ENCODE measurements at places on chromosomes 11 and 22.

GRCh38 chr11:128216198-128216597 is 371.2 kb downstream of the ETS1 start:
- no peak for DNase-seq

- DNase-seq: no peak
Observed at GRCh38 chr11:66745356-66746235, 16.6 kb upstream of the SPTBN2 start.

DNA sequence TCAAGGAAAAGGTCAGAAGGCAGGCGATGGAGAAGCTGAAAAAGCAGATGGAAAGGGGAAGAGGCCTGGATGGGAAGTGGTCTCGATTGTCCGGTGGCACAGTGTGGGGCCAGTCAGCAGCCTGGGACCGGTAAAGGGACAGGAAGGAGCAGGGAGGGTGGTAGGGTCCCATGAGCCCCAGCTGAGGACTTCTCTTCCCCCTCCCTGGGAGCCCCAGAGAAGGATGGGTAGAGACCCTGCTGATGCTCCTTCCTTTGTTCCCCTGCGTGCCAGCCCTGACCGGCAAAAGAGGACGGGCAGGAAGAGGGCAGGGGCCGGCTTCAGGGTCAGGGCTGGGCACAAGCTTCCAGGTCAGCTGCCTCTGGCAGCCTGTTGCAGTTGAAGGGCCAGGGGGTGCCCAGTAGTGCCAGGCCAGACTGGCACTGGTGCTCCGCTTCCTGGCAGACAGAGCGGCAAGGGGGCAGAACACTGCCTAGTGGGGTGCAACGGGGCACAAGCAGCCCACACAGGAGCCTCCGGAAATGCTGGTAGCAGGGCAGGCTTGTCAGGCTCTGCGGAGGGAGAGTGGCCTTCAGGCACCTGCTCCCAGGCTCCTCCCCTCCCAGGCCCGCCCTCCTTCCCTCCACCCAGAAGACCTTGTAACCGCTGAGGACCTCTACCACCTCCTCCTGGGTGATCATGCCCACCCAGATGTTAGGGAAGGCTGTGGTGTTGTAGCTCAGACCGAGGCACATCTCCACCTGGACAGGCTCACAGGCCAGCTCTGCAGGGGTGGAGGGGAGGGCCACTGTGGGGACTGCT is 739 bp upstream of the C1QTNF5 start:
- DNase-seq: no peak

GRCh38 chr11:87114093-87114492 is 76.4 kb downstream of the TMEM135 start:
- no peak for DNase-seq

DNA sequence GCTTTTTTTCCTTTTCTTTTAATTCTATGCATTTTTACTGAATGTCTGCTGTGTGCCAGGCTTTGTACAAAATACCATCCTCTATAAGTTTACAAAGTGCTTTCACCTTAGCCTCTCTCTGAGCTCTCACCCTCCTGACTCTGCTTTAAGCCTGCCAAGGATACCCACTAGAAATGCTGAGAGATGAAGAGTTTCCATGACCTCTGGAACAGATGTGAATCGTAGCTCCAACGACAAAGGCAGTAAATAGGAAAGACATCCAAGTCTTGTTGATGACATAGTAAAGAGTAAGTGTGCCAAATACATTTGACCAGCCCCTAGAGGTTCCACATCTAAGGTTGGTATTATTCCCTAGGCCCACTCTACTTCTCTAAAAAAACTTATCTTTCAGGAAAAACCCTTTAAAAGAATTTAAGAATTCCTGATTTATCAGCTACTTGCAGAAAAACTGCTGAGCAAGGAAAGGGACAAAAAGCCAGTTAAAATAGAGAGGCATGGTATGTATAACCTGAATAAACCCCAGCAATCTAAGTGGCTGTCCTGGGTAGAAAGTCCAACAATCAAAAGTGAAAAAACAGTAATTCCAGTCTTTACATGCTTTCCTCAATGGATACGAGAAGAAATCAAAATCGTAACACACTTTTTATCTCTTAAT is 45.4 kb downstream of the GAB2 start:
- DNase-seq: no peak

DNA sequence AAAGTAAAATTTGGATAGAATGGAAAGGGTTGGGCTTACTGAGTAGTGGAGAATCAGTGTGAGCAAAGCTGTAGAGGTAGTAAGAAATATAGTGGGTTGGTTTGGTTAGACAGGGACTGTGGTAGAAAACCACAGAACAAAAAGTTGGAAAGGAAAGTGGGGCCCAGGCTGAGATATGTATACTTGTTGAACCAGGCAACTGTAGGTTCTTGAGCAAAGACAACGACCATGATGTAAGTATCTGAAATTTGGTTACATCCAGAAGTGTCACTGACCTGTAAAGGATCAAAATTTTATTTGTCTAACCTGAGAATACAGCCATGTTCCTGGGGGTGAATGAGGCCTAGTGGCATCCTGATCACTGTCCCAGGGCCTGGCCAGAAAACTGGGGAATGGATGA is 114.1 kb downstream of the STIM1 start:
- no peak for DNase-seq

- DNase-seq: no peak
Observed at GRCh38 chr11:81852896-81853295, 880.8 kb downstream of the FAM181B start.

DNA sequence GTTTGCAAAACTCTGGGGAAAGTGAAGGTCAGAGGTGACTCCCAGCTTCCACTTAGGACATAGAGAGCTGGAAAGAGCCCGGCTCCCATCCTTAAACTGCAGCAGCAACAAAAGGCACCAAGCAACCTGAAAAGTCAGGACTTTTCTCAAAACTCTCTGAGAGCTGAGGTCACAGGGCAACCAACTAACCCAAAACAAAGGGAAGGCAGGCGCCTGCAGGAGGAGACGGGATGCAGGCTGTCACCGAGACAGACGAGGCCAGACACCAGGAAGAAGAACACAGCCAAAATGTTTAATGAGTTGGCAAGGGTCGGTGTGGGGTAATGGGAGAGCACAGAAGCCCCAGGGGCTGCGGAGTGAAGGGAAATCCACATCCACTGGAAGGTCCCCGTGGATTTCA is 19.9 kb downstream of the ASCL2 start:
- no peak for DNase-seq

DNA sequence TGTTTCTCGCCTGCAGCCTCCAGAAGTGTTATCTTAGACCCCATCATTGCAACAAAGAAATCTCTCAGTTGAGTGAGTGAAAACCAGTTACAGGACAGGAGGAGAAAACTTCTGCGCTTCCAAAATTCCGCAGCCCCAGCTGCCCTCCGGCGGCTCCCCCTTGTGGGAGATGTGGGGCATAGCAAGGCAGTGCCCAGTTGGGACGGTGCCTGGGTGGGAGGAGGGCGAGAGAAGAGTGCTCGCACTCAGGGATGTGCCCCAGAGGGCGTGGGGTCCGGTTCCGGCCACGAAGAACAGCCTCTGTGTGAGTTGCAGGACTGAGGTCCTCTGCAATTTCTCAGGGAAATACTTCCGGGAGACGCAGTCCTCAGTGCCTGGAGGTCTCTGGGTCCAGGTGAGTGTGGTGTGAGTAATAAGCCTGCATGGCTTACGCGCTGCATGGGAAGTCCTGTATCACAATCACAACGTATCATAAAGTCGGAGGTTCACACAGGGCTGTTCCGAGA is 87.0 kb upstream of the BLID start:
- DNase-seq: no peak

DNA sequence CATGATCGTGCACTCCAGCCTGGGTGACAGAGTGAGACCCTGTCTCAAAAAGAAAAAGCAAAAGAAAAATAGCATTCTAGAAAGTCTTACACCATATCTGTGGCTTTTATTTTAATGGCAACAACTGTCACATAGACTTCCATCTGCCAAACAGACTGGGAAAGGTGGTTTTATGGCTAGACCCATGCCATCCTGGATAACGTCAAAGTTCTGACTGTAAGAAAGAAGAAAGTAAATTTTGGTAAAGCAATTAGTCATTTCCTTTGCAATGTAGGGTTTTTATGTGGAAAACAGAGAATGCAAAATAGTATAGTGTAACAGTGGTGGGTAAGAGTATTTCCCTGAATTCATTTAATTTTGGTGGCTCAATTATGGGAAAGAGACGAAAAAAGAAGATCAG is 75.5 kb upstream of the BARX2 start:
- DNase-seq: no peak

DNA sequence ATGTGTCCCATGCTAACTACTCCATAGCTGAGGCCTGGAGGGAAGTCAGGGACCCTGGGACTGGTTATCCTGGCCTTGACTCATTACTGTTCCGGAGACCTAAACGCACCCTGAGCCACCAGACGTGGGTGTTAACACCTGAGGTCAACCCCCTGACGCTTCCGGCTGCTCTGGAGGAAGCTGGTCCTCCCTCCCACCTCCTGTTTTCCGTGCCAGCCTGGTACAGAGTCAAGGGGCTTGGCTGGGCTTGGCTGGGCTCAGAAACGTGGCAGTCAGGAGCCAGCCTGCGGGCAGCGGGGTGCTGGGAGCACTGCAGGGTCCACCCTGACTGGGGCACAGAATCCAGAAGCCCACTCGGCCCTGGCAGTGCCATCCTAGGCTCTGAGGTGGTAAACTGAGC is 2.6 kb downstream of the TMPRSS4 start:
- DNase-seq: no peak

DNA sequence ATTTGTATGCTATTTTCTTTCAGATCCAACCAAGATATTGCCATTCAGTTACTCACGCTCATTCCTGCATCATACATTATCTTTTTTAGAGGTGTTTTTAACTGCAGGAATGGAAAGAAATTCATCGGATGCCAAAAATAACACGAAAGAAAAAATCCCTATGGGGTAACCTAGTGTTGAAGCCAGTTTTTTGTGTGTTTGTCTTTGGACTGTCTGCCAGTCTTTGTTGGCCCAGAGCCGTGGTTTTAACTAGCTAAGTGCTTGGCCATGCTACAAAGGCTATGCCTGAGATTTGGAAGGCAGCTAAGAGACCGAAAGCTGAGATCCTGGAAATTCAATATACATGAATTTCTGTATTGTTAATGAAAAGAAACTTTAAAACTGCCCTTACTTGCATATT is 309.8 kb upstream of the CNTN5 start:
- no peak for DNase-seq

GRCh38 chr11:93529707-93530467 is 13.3 kb downstream of the SMCO4 start:
- no peak for DNase-seq

DNA sequence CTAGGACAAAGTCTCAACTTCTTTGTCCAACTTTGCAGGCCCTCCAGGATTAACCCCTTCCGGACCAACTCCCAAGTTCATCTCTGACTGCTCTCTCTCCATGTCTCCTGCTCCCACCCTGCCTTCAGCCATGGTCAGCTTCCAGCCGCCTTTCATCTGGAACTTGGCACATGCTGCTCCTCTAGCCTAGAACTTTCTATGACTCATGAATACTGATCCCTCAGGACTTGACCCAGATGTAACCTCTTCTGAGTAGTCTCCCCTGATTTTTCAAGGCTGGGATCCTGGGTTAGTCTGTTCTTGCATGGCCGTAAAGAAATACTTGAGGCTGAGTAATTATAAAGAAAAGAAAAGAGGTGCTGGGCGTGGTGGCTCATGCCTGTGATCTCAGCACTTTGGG is 5.2 kb upstream of the SLC15A3 start:
- no peak for DNase-seq

DNA sequence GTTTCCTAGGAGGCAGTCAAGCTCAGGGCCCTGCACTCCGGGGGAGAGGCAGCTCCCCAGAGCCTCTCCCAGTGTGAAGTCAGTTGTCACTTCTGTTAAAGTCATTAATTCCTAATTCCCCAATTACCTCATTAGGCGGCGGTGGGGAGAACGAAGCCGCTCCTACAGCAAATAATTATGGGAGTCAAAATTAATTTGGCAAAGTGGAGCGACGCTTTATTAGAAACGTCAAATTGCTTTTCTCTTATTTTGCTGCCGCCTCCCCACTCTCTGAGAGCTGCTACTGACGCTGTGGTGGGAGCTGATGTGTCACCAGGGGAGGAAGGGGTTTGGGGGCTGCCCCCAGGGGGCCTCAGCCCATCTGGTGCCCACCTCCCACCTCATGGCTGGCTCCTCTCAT is 41.6 kb downstream of the SLC22A12 start:
- no peak for DNase-seq

DNA sequence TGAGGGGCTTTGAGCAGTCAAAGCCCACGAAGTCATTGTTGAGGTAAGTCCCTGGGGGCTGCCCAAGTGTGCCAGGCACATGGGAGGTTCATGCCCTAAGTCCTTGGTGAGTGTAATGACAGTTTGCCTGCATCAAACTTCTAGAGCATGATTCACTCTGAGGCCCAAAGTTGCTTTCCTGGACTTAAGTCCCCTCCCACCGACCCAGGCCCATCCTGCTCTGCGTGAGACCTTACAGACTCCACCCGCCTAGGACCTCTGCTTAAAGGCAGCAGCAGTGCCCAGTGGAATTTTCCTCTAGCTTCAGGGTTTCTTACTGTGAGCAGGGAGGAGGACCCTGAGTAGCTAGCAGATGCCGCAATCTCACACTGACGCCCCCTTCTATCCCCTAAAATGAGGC is 5.7 kb upstream of the PVALB start:
- DNase-seq: no peak

DNA sequence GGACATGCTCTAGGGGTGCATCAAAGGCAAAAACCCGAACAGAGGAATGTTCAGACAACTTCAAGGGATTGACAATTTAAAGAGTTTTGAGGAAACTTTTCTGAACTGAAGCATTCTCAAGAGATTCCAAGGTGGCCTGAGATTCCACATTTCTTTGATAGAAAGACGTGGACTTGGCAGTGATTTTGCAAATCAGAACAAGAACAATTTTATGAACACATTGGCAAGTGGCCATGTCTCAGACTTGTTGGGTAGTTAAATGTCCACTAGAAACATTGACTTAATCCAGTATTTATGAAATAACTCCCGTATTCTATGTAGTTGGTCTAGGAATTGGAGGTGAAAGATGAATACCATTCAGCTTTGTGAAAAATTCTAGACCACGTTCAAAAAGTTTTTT is 13.8 kb downstream of the NCAM1 start:
- DNase-seq: no peak

Data from thoracic aorta (tissue), 2 donors.